Pons (tissue), 1 donor: ENCODE measurements at places on chromosomes 3 and 15.
A peak's percentile ranks its signal among the peaks of the same experiment; 100 is the strongest.

DNA sequence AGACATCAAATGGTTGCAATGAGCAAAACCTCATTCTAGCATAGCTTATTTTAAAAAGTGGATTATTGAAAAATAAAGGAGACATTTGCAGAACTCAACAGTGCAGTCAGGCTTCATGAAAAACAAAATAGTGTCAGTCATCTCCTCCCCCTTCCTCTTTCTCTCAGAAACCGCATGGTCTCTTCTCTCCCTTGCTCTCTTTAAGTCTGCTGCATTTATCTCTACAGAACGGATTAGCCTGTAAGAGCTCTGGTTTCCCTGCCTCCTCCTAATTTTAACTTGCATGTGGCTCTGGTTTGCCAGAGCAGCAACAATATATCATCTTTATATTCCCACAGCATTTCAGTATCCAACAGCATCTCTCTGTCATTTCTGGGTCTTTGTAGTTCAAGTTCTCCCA lies 609.0 kb downstream of the MECOM start:
- DNase-seq = no peak

- no peak for DNase-seq
These were observed 3.4 kb downstream of the EPM2AIP1 start for GRCh38 chr3:36989568-36989967.

- no peak for DNase-seq
These were observed 1368.9 kb downstream of the OTOL1 start for GRCh38 chr3:162865466-162865865.

DNA sequence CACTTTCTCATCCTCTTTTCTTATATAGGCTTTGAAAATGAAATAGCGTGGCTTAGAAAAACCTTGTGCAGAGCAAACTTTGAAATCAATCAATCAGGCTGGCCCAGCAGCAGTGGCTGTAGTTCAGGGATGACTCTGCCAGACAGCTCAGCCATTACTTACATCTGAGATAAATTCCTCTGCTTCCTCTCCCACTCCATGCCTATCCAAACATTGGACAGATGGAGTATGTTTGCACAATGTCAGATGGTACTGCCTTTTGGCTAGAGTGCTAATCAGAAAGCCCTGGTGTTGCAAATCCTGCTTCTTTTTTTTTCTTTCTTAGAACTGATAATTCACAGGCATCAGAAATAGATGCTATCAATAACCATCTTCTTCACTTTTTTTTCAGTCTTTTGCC lies 1065.1 kb downstream of the AGBL1 start:
- DNase-seq = peak; percentile 14

- DNase-seq = no peak
These were observed 214.8 kb downstream of the FMN1 start for GRCh38 chr15:32979710-32980109.
